Stimulated activated CD8-positive, alpha-beta memory T cell treated with anti-CD3 and anti-CD28 coated beads, Interleukin-7, amount 100 ng/mL, for 24 hours (primary cell): ENCODE measurements at places on chromosomes 4 and X.

GRCh38 chr4:46506876-46507275 is 116.9 kb upstream of the GABRA2 start:
- no peak for DNase-seq

- no peak for DNase-seq
Observed at GRCh38 chr4:80153874-80154544, 43.3 kb upstream of the PRDM8 start.

DNA sequence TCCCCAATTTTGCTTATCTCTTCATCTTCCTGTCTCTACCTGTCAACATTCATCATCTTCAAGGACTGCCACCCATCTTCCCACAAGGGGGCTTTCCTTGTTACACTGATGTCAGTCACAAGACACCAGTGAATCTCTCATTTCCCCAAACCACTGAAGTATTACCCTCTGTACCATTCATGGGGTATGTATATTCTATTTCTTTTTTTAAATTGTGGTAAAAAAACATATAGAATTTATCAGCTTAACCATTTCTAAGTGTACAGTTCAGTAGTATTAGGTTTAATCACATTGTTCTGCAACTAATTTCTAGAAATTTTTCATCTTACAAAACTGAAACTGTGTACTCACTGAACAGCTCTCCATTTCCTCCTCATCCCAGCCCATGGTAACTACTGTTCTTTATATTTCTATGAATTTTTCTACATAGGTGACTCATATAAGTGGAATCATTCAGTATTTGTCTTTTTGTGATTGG is 98.6 kb downstream of the LARP7 start:
- no peak for DNase-seq

DNA sequence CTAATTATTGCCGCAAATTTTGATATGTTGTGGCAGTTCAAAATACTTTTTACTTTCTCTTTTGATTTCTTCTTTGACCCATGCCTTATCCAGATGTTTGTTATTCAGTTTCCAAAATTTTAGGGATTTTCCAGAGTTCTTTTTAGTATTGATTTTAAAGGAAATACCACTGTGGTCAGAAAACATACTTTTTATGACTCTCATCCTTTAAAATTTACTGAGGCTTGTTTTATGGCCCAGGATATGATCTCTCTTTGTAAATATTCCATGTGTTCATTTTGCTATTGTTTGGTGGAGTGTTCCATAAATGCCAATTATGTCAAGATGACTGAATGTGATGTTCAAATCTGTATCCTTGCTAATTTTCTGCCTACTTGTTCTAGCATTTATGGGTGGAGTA is 272.3 kb upstream of the DIPK2B start:
- DNase-seq: no peak

DNA sequence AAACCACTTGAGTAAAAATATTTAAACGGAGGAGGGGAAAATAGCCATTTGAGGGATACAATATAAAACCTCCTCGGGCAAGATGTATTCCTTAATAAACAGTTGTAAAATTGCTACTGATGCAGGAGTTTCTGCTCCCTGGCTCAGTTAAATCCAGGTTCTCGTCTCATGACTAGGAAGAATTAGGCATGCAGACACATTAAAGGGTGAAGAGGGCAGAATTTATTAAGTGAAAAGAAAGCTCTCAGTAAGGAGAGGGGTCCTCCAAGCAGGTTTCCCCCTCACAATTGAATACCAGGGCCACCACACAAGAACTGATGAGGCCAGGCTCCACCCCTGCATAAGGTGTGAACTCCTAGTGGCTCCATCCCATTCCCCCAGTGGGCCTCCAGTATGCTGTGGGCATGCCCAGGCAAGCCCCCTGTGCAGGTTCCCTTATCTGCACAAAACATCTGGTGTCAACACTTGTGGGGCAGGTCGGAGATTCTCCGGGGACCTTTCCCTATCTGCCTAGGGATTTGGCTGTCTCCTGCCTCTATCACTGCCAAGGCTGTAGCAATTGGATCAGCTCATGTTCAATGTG is 80.4 kb downstream of the HS6ST2 start:
- DNase-seq: no peak

DNA sequence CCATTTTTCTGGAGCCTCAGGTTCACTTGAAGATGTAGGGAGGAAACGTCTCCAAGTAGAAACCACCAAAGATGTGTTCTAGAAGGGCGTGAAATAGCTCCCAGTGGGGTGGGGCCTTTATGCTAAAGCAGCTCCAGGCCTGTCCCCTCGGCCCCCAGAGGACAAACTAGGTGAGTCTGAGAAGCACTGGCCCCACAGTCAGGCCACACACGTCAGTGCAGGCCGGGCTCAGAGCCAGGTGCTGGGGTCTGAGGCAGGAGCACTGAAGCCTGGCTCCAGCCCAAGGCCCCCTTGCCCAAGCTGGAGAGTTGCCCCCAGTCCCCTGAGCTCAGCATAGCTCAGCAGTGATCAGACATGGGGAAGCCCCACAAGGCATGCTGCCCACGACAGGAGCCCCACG is 95.4 kb upstream of the PSAPL1 start:
- DNase-seq: no peak

GRCh38 chr4:56463711-56464110 is 3.7 kb upstream of the SRP72 start:
- no peak for DNase-seq

- no peak for DNase-seq
Observed at GRCh38 chrX:143781103-143781502, 60.6 kb upstream of the SPANXN2 start.

- no peak for DNase-seq
Observed at GRCh38 chrX:48474127-48474526, 1.9 kb upstream of the FTSJ1 start.

GRCh38 chr4:76654791-76655190 is 219.8 kb downstream of the SHROOM3 start:
- DNase-seq: no peak

GRCh38 chrX:110015032-110015431 is 12.1 kb downstream of the TMEM164 start:
- no peak for DNase-seq

GRCh38 chr4:121951521-121952110 is at the start of gene TRPC3:
Gene TRPC3, minus strand, starts transcription at chr4:121952060. Its CDS starts 380 bp downstream, at chr4:121951680.
- DNase-seq: no peak

- DNase-seq: no peak
Observed at GRCh38 chr4:41178372-41179370, 35.7 kb downstream of the APBB2 start.
